Right atrium auricular region (tissue), 2 donors: ENCODE measurements at places on chromosomes 5 and 9. TPM values are rescaled to one million over a fixed set of nuclear protein-coding genes. Genes with fewer than 3 reads are reported as not detected.

The FRMD3 gene
- total RNA-seq: 31.4 TPM

The AKNA gene
- 7.8 TPM for total RNA-seq

The CCL21 gene
- 26.5 TPM for total RNA-seq

The TEX48 gene
- total RNA-seq: not detected

The PRRT1B gene
- not detected for total RNA-seq

The RNF14 gene
- 59.7 TPM for total RNA-seq

The MAPKAP1 gene
- total RNA-seq: 62.1 TPM

The SLC30A5 gene
- 56.6 TPM for total RNA-seq

- DNase-seq: no peak
These were observed 121.4 kb downstream of the NFIB start for GRCh38 chr9:14192556-14192955.

- DNase-seq: no peak
These were observed 732.0 kb downstream of the CDH18 start for GRCh38 chr5:19256036-19256435.

DNA sequence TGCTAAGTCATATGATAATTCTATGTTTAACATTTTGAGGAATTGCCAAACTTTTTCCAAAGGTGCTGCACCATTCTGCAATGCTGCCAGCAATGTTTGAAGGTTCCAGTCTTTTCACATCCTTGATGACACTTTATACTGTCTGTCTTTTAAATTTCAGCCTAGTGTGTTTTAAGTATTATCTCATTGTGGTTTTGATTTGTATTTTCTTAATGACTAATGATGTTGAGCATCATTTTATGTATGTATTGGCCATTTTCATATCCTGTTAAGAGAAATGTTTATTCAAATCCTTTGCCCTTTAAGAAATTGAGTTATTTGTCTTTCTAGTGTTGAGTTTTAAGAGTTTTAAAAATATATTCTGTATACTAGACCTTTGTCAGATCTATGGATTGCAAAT is 5.0 kb upstream of the TEX48 start:
- DNase-seq: no peak

GRCh38 chr5:61313960-61314681 is 17.9 kb upstream of the ZSWIM6 start:
- DNase-seq: no peak

DNA sequence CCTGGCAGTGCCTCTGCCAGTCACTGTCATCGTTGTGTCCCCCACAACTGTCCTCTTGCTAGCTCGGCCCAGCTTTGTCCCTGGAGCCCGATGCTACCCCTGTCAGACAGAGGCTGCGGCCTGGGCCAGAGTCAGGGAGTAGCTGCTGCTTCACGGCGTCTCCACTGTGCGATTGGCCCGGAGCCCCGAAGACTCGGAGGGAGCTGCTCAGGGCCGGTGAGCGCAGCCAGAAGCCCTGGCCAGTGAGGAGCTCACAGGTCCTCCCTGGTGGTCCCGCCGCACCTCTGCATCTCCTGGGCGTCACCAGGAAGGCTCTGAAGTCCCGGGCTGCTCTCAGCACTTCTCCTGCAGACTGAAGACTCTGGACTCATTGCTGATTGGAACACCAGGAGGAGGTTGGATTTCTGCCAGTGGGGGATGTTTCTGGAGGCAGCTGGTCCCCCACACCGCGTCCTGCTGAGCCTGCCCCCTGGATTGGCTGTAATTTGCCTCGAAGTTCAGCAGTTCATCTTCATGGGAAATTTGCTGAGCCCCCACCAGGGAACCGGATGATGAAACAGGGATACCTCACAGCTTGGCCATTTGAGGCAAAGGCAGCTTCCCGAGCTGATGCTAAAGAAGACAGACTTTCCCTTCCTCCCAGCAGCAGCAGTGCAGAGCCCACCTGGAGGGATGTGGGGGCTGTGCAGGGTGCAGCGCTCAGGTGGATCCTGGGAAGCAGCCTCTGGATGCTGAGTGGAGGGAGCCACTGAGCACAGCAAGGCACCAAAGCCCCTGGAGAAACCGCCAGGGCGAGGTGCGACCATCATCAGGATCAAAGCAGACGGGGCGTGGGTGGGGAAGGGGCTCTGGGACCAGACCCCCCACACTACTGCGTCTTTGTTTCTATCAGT is 45.6 kb downstream of the USP20 start:
- no peak for DNase-seq

- no peak for DNase-seq
These were observed 5.6 kb downstream of the TPRN start for GRCh38 chr9:137194909-137195308.

- no peak for DNase-seq
These were observed 734 bp downstream of the KIF27 start for GRCh38 chr9:83920469-83920926.

DNA sequence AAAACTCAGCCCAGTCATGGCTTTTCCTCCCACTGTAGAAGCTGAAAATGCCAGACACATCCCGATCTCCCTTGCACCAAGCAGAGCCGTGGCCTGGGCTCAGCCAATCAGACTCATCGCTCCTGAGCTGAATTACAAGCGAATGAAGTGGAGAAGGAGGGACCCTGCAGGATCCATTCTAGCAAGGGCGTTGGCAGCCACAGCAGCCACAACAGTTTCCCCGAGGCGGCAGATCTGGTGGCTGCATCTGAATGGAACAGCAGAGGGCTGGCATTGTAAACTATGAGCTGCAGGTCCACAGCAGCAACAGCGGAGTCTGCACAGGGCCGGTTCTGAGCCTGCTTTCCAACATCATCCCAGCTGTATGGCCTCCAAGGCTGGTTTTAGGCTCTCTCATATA is 23.8 kb downstream of the ALG2 start:
- no peak for DNase-seq

GRCh38 chr5:125149110-125149509 is 402.7 kb upstream of the ZNF608 start:
- no peak for DNase-seq
